ENCODE measurements at places on chromosomes 6 and 20. TPM values are rescaled to one million over a fixed set of nuclear protein-coding genes. Genes with fewer than 3 reads are reported as not detected.

The PFDN6 gene
- 118 TPM for total RNA-seq

The PSMB1 gene
- 232 TPM for total RNA-seq

The TMC2 gene
- not detected for total RNA-seq

The BMP2 gene
- 0.64 TPM for total RNA-seq

The LY6G5C gene
- 0.77 TPM for total RNA-seq

The FILIP1 gene
- 0.19 TPM for total RNA-seq

The PGC gene
- total RNA-seq = not detected

The SLC17A1 gene
- total RNA-seq = 0.10 TPM
